Cardiac muscle cell (in vitro differentiated cells and primary cell): ENCODE measurements at places on chromosomes 5 and 9. TPM values are rescaled to one million over a fixed set of nuclear protein-coding genes. Genes with fewer than 3 reads are reported as not detected.

GRCh38 chr5:57783693-57784092 is 301.1 kb upstream of the ACTBL2 start:
- DNase-seq = no peak

Gene SAXO1
- polyA plus RNA-seq = 0.24 and 0.30 TPM in 2 replicates

DNA sequence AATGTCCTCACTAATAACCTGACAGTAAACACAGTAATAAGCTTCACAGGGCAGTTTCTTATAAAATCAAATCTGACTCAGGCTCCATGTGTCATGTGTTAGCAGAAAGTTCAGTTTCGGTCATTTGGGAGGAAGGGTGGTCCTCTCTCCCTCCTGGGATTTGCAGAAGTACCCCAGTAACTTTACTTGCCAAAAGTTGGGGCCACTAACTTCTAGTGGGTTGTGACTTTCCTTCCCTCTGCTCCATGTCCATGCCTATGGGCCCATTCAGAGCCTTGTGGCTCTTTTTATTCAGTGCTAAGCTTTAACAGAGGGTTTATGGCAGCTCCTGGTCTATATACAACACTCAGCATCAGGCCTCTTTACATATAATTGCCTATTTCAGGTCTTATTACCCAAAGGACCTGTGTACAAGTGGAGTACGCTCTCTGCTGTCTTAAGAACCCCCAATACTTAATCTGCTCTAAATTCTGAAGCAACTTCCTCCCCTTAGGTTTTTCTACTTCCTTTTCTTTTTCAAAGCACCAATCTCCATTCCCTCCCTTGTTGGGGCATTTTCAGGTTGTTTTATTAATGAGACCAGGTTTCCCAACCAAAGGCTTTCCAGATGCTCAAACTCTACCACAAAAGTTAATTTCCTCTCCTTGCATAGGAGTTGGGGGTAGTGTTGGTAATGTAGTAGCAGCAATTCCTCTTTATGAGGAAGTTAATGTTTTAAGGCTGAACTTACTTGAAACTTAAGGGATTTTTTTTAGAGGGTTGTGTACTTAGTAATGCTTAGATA is 107.7 kb downstream of the CCDC192 start:
- no peak for DNase-seq

DNA sequence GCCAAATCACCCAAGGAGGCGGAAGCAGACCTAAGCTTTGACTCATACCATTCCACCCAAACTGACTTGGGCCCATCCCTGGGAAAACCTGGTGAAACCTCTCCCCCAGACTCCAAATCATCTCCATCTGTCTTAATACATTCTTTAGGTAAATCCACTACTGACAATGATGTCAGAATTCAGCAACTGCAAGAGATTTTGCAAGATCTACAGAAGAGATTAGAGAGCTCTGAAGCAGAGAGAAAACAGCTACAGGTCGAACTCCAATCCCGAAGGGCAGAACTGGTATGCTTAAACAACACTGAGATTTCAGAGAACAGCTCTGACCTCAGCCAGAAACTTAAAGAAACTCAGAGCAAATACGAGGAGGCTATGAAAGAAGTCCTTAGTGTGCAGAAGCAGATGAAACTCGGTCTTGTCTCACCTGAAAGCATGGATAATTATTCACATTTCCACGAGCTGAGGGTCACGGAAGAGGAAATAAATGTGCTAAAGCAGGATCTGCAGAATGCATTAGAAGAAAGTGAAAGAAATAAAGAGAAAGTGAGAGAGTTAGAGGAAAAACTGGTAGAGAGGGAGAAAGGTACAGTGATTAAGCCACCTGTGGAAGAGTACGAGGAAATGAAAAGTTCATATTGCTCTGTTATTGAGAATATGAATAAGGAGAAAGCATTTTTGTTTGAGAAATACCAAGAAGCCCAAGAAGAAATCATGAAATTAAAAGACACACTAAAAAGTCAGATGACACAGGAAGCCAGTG is 15.8 kb upstream of the TTC23L start:
- no peak for DNase-seq
